ENCODE measurements at places on chromosomes 5 and 9.

- no peak for DNase-seq
Measured at GRCh38 chr9:98958271-98958984, 14.7 kb downstream of the COL15A1 start.

- DNase-seq, result no peak
Measured at GRCh38 chr5:80871541-80871961, 88.6 kb upstream of the RASGRF2 start.

GRCh38 chr5:126198531-126198930 lies 224.7 kb upstream of the GRAMD2B start:
- DNase-seq, result no peak

- DNase-seq, result no peak
Measured at GRCh38 chr9:119689879-119690278, 320.6 kb upstream of the BRINP1 start.

- no peak for DNase-seq
Measured at GRCh38 chr5:10913841-10914240, 152.8 kb upstream of the DAP start.

- no peak for DNase-seq
Measured at GRCh38 chr5:22850981-22851380, 2.2 kb downstream of the CDH12 start.

DNA sequence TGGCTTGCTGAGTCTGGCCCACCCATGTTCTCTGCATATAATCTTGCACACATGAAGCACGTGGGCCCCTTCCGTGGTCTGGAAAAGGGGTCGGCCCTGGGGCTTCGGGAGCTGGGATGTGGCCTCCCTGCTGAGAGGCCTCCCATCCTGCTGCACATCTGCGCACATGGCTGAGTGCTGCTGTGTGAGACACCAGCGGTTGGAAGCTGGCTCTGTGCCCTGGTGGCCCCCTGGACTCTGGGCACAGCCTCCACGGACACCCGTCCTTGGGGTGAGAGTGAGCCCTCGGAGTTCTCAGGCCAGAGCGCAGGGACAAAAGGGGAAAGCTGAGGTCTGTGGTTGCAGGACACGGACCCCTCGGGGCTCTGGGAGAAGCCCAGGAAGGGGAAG lies 115.8 kb downstream of the RXRA start:
- DNase-seq, result no peak

DNA sequence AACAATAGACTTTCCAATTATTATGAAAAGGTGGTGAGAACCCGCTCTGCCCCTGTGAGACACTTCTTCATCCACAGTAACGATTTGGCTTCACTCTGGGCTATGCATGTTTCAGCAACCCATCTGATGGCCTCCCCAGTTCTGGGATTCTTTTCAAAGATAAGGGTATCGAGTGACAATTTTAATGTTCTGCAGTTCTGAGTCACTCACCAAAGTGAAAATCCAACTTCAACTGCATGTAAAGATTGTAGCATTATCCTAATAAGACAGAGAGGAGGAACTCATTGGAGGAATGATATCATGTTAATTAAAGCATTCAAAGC lies 1078.3 kb upstream of the SEMA6A start:
- no peak for DNase-seq

DNA sequence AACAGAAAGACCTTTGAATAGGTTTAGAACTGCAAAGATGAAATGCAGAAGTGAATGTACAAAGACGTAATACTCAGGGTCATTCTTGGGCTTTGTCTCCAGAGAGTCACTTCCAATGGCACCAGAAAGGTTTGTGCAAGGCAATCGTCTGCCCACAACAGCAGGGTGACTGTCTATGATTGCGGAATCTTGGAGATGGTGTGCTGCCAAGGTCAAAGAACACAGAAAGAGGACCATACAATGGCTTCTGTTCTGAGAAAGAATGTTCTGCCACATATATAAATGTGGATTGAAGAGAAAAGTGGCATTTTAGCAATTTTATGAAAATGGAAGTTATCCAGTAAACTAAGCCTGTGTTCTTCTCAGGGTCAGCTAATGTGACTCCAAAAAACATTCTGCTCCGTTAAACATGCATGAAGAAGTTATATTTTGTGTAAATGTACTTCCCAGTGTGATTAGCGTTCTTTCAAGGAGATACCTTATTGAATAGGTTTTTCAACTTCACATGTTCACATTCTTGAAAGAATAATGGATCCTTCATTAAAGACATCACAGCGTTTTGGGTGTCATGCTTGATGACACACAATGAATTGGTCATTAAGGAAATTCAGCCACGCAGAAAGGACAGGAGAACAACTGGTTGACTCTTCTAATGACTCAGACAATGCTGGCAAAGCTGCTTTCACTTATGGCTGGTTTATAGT lies 73.4 kb upstream of the CDH6 start:
- no peak for DNase-seq

DNA sequence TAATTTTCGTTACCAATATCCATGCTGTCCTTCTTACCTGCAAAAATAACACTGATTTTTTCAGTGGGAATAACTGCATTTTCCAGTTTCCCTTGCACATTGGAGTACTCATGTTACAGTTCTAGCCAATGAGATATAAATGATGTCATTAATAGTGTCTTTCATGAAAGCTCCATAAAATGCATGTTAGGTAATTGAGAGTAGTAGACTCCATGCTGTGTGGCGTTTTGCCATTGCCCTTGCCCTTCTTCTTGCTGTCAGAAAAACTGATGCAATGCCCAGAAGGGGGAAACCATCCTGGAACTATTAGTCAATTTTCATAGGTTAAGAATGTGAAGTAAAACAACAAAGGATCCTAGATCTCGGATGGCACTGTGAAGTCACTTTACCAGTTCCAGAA lies 1765.3 kb downstream of the EFNA5 start:
- DNase-seq, result no peak

GRCh38 chr9:88990041-88990728 lies 1.1 kb upstream of the S1PR3 start:
- no peak for DNase-seq

DNA sequence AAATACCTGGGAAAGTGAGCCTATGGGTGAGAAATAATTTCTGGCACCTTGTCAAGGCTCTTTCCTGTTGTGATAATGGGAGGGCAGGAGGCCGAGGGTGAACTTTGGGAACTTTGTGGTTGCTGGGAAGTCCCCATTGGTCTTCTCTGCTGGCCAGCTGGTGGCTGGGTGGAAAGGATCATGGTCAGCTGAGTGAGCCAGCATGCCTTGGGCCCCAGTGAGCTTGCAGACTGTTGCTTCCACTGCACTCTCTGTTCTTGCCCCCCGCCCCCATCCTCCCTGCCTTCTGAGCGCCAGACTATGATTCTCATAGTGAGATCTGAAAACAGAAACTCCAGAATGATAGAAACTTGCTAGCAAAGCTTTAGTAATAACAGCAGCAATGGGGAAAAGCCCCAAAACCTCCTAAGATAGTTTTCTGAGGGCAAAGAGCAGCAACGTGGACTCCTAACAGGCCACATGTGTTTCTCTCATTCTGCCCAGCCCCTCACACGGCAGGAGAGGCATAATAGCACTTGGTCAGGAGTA lies 139.2 kb upstream of the SMARCA2 start:
- peak; percentile 53 for DNase-seq

DNA sequence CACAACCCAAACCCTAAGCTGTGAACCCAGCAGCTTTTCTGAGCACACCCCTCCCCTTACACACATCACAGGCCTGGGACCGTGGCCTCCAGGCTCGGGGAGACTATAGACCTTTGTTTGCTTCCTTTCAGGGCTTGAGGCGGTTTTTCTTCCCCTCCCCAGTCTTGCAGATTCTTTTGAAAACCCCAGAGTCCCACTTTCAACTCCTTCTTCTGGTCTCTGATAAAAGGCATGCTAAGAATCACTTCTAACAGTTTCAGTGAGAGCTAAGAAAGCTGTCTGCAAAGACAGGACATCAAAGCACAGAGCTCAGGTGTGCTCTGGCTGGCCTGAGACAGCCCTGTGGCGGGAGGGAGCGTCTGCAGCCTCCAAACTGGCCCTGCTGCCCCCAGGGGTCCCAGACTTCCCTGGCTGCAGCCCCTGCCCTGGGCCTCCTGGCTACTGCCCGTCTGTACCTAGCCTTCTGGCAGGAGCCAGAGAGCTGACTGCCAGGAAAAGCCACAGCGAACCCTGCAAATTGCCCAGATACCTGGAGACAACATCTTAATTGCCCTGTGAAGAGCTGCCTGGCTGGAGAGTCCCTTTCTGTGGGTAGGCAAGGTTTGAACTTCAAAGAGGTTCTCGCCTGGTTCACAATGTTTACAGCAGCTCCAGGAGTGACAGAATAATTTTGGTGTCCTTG lies 138.9 kb downstream of the GADD45G start:
- DNase-seq, result peak; percentile 10

DNA sequence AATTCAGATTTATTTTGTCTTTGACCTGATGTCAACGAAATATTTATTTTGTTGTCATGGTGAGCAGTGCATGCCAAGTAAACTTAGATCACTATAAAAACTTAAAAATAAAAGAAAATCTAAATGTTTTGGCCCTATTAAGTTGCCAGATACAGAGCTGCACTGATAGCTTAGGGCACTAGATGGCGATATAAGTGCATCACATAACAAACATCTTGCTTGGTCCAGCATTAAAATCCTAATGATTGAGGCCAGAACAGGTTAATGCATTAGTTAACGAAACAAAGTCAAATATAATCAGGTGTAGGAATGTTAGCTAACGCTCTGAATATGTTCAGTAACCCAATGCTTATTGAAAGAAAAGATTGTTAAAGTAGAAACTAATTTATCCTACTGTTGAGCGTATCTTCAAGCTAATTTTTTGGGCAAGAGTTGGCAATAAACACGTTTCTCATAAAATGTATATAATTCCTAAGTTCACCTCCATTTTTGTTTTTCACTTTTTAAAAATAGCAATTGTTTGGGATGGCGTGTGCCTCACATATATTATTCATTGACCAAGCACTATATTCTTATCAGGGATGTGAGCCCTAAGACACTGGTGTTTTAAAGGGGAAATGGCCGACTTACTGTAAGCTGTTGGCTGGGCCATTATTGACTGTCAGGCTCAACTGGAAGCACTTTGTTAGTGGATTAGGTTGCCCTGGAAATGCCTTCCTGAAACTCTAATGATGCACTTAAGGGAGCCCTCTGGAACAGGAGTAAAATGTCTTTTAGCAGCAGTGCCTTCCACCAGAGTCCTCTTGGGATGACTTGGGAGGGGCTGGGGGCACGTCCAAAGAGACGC lies 33.3 kb downstream of the KCTD16 start:
- DNase-seq, result no peak

DNA sequence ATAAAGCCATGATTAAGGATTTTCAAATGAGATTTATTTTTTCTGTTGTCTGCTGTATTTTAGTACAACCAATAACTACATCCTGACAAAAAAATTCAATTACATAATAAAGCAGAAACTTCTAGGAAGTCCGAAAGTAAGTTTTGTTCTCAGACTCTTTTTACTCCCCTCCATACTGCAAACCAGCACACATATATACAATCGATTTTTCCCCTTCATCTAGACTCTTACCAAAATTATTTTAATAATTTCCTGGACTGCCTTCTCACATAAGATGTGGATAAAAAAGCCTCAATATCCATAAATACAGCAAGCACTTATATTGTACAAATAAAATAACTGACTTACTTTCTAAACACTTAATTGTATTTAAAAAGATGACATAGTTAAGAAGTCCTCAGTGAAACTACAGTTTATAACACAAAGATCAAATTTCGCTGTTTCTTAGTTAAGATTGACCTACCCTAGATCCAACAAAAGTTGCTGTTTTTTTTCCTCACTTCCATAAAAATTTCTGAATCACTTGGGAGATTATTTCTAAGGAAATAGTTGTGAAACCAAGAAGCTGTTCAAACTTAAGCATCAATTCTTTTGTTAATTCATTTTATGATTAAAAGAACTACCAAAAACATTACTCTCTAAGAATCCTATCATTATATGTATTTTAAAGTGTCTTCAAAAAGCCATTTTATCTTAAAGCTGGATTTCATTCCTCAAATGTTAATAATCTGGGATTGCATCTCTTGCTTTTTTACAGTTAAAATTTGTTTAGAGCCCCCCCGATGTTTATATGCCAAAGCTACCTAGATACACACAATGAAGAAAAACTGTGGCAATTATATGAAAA lies 74.7 kb upstream of the IFNE start:
- DNase-seq, result no peak

DNA sequence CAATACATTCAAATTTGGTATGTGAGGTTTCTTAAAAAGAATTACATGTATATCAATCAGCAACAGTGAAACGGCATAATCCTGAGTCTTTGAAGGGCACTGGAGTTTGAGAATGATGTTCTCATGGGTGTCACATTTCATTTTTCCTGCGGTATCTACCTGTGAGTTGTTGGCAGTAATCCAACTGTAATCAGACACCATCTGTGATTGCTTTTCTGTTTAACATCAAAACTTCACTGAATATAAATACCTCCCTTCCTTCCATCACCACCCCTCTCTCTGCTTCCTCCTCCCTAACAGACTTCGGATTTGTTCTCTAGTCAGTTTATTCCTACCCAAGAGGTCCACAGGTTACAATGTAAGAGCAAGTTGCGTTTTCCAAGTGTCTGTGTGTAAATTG lies 275.2 kb upstream of the PCSK5 start:
- no peak for DNase-seq

- no peak for DNase-seq
Measured at GRCh38 chr5:21154526-21154925, 1166.5 kb upstream of the CDH18 start.

GRCh38 chr5:23445573-23445972 lies 61.8 kb upstream of the PRDM9 start:
- no peak for DNase-seq

DNA sequence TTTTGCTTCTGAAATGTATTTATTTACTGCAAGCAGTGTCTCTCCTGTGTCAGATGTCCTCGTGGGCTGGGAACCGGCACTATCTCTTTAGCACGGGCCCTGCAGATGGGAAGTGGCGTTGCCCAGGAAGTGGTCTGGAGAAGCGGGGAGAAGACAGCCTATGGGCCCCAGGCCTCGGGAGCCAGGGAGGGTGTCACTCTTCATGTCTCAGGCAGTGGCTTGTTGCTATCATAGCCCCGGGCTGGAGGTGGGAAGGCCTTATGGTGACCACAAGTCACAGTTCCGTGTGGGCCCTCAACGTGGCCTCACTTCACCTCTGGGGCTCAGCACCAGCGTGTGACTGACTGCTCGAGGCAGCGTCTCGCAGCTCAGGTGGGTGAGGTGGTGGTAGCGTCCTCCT lies 41.4 kb downstream of the SYK start:
- no peak for DNase-seq

GRCh38 chr9:86163503-86163902 lies 64.1 kb upstream of the GOLM1 start:
- no peak for DNase-seq

DNA sequence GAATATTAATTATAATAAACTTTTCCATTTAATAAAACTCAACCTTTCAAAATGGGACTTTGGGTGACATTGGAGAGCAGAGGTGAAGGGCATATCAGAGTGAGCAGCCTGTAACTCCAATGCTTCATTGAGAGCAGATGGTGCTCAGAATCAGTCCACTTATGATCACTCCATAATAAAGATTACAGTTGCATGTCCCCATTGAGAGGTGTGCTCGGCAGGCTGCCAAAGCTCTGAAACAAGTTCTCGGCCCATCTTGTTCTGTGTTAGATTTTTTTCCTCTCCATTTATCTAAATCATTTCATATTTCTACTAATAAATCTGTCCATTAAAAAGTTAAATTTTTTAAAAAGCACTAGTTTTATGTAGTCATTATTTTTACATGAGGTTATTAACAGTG lies 1786.4 kb upstream of the WWC1 start:
- no peak for DNase-seq

Measured in stimulated activated CD4-positive, alpha-beta T cell treated with anti-CD3 and anti-CD28 coated beads, Interleukin-1b, Interleukin-23, amount 100 ng/mL, for 1 hour (primary cell).